ENCODE measurements at places on chromosomes 3 and 15. TPM values are rescaled to one million over a fixed set of nuclear protein-coding genes. Genes with fewer than 3 reads are reported as not detected.

- DNase-seq, result no peak
These were observed 132.3 kb downstream of the SUCLG2 start for GRCh38 chr3:67522081-67522480.

GRCh38 chr3:165196577-165197480 is 645 bp upstream of the SLITRK3 start:
- no peak for DNase-seq

GRCh38 chr3:25508901-25509300 is 80.8 kb downstream of the RARB start:
- DNase-seq, result peak; percentile 59

- DNase-seq, result no peak
These were observed 375.9 kb upstream of the NAALADL2 start for GRCh38 chr3:174483254-174483653.

The ARGFX gene
- polyA plus RNA-seq, result not detected

DNA sequence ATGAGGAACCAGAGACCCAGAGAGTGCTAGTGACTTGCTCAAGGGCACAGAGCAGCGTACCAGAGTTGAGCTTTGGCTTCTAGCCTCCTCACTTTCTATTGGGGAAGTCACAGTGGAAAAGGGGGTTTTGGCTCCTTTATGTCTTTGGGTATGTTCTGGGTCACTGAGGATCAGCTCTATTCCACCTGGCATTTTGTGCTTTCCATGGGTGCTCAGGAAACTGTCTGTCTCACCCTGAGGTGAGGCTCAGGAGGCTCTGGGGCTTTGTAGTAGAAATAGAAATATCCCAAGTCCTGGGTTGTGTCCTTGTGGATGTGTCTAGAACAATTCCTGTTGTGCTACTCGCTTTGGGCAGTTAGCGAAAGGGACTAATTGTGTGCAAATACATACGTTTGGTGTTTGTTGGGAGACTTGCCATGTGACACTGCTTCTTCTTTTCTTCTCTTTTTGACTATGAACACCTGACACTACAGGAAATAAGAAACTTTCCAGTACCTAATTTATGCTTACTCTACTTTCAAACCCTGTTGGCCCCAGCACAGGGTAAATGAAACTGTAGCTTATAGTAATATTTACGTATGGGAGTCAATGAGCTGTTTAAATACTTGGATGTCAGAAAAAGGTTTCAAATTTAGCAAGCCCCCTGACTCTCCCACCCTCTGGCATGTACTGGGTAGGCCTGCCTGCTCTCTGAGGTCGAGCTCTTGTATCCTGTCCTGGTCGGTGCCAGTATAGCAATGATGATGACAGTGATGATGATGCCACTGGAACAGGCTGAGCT is 35.6 kb downstream of the SMAD3 start:
- DNase-seq, result no peak

- no peak for DNase-seq
These were observed 24.9 kb upstream of the GLCE start for GRCh38 chr15:69135499-69135898.

GRCh38 chr3:148466980-148467740 is 230.5 kb upstream of the AGTR1 start:
- DNase-seq, result no peak

The CYFIP1 gene
- polyA plus RNA-seq, result 35.0 TPM

The LRRC58 gene
- 3.8 TPM for polyA plus RNA-seq

- DNase-seq, result no peak
These were observed 60.2 kb upstream of the ATP13A3 start for GRCh38 chr3:194547042-194547441.

The PCOLCE2 gene
- polyA plus RNA-seq, result 2.4 TPM

The FAH gene
- 33.4 TPM for polyA plus RNA-seq

The GOLGA8O gene
- polyA plus RNA-seq, result not detected

DNA sequence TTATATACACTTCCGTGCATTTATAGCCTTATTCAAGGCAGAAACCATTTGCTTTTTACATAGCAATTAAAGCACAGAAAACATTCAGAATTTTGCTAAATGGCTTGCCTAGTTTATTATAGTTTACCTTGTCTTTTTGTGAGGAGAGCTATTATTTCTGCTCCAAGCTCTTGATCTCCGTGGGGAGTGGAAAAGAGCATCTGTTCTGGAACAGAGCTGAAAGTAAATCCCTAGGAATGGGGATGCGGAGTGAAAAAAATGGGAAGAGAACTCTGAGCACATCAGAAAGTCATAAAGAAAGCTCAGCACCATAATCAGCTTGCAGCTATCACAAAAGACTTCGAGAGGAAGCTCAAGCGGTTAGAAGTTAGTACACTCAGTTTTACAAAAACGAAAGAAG is 1006.7 kb downstream of the ROBO2 start:
- no peak for DNase-seq

The SHQ1 gene
- 7.4 TPM for polyA plus RNA-seq

DNA sequence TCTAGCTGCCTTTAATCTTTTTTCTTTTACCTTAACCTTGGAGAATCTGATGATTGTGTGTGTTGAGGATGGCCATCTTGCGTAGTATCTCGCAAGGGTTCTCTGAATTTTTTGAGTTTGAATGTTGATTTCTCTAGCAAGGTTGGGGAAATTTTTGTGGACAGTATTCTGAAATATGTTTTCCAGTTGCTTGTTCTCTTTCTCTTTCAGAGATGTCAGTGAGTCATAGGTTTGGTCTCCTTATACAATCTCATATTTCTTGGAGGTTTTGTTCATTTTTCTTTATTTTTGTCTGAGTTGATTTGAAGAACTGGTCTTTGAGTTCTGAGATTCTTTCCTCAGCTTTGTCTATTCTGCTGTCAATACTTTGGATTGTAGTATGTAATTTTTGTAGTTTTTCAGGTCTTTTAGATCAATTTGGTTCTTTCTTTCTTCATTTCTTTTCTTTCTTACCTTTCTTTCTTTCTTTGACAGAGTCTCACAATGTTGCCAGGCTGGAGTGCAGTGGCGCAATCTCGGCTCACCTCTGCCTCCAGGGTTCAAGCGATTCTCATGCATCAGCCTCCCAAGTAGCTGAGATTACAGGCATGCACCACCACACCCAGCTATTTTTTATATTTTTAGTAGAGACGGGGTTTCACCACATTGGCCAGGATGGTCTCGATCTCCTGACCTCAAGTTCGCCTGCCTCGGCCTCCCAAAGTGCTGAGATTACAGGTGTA is 366.4 kb upstream of the RASGRP1 start:
- DNase-seq, result peak; percentile 1

The TARS3 gene
- polyA plus RNA-seq, result 4.5 TPM

GRCh38 chr15:46301826-46302225 is 667.0 kb downstream of the SQOR start:
- no peak for DNase-seq

The CIB2 gene
- 25.2 TPM for polyA plus RNA-seq

Data from foreskin keratinocyte (primary cell).